ENCODE measurements at places on chromosomes 2 and 18. TPM values are rescaled to one million over a fixed set of nuclear protein-coding genes. Genes with fewer than 3 reads are reported as not detected.
A peak's percentile ranks its signal among the peaks of the same experiment; 100 is the strongest.

- H3K4me1 ChIP-seq, result no peaks in the 10 kb centered on the region
- H3K27ac ChIP-seq, result peak within 1 kb of the TSS; percentile 9
- no peaks in the 10 kb centered on the region for H3K36me3 ChIP-seq
- no peaks in the 10 kb centered on the region for H3K27me3 ChIP-seq
Measured at GRCh38 chr18:54958704-54959625, at the start of gene CCDC68. CCDC68 (minus strand) TSS chr18:54959461; CDS start chr18:54942791, 16,670 bp downstream.

GRCh38 chr2:193965263-193965662 is 1691.8 kb upstream of the SLC39A10 start:
- no peaks in the 10 kb centered on the region for H3K4me1 ChIP-seq
- no peaks in the 10 kb centered on the region for H3K36me3 ChIP-seq
- no peaks in the 10 kb centered on the region for H3K27me3 ChIP-seq

DNA sequence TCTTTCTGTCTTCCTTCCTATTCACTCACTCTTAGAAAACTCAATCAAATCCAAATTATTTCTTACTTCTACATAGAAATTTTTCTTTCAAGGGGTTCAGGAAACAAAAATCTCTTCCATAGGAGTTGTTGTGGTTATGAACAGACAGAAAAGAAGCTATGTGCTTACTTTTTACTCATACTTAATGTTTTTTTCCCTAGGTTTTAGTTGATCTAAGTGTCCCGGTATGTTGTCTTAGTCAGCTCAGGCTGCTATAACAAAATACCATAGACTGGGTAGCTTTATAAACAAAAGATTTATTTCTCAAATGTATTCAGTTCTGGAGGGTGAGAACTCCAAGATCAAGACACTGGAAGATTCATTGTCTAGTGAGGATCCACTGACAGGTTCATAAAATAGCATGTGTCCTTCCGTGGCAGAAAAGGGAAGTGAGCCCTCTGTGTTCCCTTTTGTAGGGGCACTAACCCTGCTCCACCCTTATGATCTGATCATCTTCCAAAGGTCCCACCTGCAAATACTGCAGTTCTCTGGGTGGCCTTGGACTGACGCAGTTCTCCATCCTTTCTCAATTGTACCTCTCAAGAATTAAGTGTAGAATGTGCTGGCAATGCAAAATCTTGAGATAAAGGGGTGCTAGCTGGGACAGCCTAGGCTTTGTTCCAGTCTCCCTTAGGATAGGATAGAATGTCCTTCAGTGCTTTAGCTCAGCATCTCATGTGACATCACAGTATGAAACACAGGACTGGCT is 14.4 kb upstream of the VRK2 start:
- H3K4me3 ChIP-seq, result no peak overlapping the region
- no peaks in the 10 kb centered on the region for H3K36me3 ChIP-seq
- no peak for DNase-seq
- no peaks in the 10 kb centered on the region for H3K27me3 ChIP-seq

DNA sequence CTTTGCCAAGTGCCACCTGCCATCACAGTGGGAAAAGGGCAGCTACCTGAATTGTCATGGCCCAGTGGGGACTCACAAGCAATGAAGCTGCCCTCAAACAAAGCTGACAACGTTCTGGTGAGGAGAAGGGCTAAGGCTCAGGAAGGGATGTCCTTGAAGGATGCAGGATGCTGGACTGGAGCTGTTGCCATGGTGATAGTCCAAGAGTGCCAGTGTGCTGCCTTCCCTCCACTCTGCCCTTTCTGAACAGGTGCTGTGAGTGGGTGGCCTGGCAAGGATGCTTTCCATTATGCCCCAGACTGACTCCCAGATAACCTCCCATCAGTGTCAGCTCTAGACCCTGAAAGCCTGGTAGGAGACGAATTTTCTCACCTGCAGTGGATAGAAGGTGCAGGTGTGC is 137.8 kb upstream of the GYPC start:
- H3K4me3 ChIP-seq, result no peak overlapping the region
- no peak overlapping the region for H3K27ac ChIP-seq
- no peaks in the 10 kb centered on the region for H3K36me3 ChIP-seq
- H3K4me1 ChIP-seq, result no peaks in the 10 kb centered on the region

GRCh38 chr2:25222477-25223121 is 54.2 kb upstream of the POMC start:
- H3K27me3 ChIP-seq, result no peaks in the 10 kb centered on the region
- no peak overlapping the region for H3K4me3 ChIP-seq
- no peaks in the 10 kb centered on the region for H3K4me1 ChIP-seq
- H3K27ac ChIP-seq, result no peak overlapping the region
- H3K36me3 ChIP-seq, result no peaks in the 10 kb centered on the region

GRCh38 chr2:132680544-132680943 is 10.5 kb upstream of the LYPD1 start:
- no peaks in the 10 kb centered on the region for H3K36me3 ChIP-seq
- DNase-seq, result no peak
- no peak overlapping the region for H3K27ac ChIP-seq
- H3K27me3 ChIP-seq, result no peaks in the 10 kb centered on the region
- no peak overlapping the region for H3K4me3 ChIP-seq

DNA sequence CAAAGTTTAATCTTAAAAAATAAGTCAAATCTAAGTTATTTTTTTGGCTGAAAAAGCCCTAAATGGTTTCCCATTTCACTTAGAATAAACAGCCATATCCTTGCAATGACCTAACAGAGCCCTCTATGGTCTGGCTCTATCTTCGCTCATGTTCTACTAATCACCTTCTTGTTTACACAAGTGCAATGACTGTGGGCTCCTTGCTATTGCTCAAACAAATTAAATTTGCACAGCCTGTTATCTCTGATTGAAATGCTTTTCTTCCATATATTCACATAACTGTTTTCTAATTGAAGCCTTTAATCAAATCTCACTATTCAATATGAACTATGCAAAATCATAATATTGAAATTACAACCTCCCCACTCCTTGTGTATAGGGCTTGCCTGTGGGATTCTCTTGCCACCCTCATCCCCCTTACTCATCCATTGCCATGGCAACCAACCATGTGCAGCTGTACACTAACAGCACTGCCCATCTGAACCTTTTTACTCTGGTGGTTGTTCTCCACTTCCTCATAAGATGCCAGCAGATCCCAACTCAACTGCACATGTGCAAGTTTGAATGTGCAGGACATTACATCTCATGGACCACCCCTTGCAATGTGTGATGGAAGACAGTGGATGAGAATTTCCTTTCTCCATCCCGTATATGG is 1083.2 kb downstream of the SOCS6 start:
- no peak for DNase-seq
- H3K27ac ChIP-seq, result no peak overlapping the region
- no peaks in the 10 kb centered on the region for H3K4me1 ChIP-seq

Gene TDRD15
- not detected for total RNA-seq

Gene TUBB8B
- not detected for total RNA-seq

Gene RTP5
- not detected for total RNA-seq

Gene ATIC
- 20.5 TPM for total RNA-seq

Gene FANCL
- total RNA-seq, result 302 TPM

Gene MYOM1
- 3.1 TPM for total RNA-seq

Data from uterus (tissue), 4 donors.